Tibial nerve (tissue), 4 donors: ENCODE measurements at places on chromosomes 11 and 22. TPM values are rescaled to one million over a fixed set of nuclear protein-coding genes. Genes with fewer than 3 reads are reported as not detected.

DNA sequence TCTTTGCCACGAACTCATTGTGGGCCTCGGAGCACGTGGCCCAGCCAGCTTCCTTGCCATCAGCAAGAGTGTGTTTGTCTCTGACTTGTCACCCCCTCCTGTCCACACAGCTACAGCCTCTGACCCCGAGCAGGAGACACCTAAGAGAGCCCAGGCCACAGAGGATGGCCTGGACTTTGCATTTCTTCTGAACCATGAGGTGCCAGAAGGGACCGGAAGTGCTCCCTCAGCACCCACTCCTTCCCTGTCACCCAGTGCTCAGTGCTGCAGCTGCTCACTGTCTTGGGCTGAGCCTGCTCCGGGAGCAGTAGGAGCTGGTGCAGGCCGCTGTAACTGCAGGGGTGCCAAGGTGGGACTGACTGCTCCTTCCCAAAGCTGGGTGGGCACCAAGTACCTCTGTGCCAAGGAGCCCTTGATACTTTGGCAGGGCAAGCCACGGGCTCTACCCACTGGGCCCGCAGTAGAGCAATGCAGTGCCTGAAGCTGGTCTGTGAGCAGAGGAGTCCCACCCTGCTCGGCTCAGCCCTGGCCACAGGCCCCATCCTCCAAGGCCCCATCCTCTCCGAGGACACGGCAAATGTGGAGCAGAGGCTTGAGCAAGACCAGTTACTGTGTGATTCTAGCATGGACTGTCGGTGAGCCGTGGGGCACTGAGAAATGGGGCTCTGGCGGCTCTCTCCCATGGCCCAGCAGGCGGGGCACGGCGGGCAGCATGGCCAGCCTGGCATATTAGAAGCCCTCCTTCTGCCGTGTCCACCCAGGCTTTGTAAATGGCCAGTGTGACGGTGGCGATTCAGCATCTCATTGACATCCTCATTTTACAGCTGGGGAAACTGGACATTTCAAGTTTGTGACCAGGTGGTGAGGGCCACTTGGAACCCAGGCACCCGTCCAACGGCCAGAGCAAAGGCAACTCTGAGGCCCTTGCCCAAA is 6.3 kb downstream of the GRK2 start:
- peaks cover 4% of the 10 kb centered on the region for H3K36me3 ChIP-seq
- H3K27me3 ChIP-seq: no peaks in the 10 kb centered on the region
- DNase-seq: peak; percentile 11
- H3K27ac ChIP-seq: peak overlapping the region; percentile 98
- no peak overlapping the region for H3K4me3 ChIP-seq
- H3K4me1 ChIP-seq: peaks cover 100% of the 10 kb centered on the region

DNA sequence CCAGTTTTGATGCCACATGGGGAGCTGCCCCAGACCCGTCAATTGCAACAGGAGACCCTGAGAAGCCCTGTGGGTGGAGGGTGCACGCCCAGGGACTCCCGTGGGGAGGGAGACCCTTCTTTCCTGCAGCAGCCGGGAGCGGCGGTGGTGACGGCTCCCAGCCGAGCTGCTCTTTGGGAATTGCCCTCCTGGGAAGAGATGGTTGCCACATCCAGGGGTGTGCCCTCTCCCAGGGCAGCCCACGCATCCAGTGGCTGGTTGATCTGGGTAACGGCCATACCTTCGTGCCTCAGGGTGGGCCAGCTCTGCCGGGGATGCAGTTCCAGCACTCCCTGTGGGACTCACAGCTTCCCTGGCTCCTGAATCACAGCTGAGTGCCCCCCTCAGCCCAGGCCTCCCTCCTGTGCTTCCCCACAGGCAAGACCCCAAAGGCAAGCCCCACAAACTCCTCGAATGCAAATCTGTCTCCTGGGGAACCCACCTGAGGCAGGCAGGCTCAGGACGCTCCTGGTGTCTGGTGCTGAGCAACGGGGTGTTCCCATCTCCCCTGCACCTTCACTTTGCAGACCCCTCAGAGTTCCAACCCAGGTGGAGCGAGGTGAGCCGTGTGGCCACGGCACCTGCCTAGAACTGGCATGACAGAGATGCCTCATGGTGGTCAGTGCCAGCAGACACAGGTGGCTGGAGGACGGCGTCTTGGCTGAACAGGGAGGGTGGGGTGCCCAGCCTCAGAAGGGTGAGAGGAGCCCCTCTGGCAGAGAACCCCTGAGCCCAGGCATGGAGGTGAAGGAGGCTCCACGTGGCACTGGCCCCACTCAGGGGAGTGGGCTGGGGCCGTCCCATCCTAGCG is 1027.4 kb downstream of the BRD1 start:
- no peaks in the 10 kb centered on the region for H3K36me3 ChIP-seq
- no peaks in the 10 kb centered on the region for H3K4me1 ChIP-seq
- H3K27ac ChIP-seq: no peak overlapping the region
- no peak overlapping the region for H3K4me3 ChIP-seq

- no peak for DNase-seq
- H3K4me1 ChIP-seq: peaks cover 31% of the 10 kb centered on the region
- H3K27me3 ChIP-seq: peaks cover 19% of the 10 kb centered on the region
- no peaks in the 10 kb centered on the region for H3K36me3 ChIP-seq
- no peak within 1 kb of the TSS for H3K27ac ChIP-seq
Observed at GRCh38 chr22:40679249-40679963, at the start of gene MCHR1. TSS of gene MCHR1 (plus strand) at chr22:40679484. CDS start at chr22:40679653, 169 bp downstream.

CATSPERZ gene
- total RNA-seq: not detected

- DNase-seq: peak; percentile 29
- H3K36me3 ChIP-seq: no peaks in the 10 kb centered on the region
- no peaks in the 10 kb centered on the region for H3K27me3 ChIP-seq
- peak overlapping the region; percentile 88 for H3K27ac ChIP-seq
Observed at GRCh38 chr11:46119352-46120216, 1.7 kb downstream of the PHF21A start.

- DNase-seq: no peak
- H3K4me1 ChIP-seq: peaks cover 23% of the 10 kb centered on the region
- no peaks in the 10 kb centered on the region for H3K36me3 ChIP-seq
- H3K4me3 ChIP-seq: no peak overlapping the region
- peak overlapping the region; percentile 28 for H3K27ac ChIP-seq
- H3K27me3 ChIP-seq: no peaks in the 10 kb centered on the region
Observed at GRCh38 chr11:45930031-45930794, 7.8 kb downstream of the LARGE2 start.

DDB1 gene
- 100 TPM for total RNA-seq

MOGAT2 gene
- not detected for total RNA-seq

- H3K36me3 ChIP-seq: no peaks in the 10 kb centered on the region
- H3K4me3 ChIP-seq: no peak overlapping the region
- no peaks in the 10 kb centered on the region for H3K4me1 ChIP-seq
- no peak overlapping the region for H3K27ac ChIP-seq
- DNase-seq: no peak
Observed at GRCh38 chr11:122743097-122743741, 87.7 kb downstream of the UBASH3B start.

DNA sequence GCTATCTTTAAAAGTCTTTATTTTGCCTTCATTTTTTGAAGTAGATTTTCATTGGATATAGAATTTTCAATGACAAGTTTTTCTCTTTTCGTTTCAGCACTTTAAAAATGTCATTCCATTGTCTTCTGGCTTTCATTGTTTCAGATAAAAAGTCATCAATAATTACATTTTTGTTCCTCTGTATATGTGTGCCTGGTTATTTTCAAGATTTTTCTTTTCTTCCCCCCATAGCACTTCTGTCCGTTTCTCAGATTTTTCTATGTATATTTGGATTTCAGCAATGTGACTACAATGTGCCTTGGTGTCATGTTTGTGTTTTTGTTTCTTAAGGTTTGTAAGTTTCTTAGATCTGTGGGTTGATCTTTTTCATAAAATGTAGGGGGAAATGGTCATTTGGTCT is 66.3 kb upstream of the HSD17B12 start:
- H3K27me3 ChIP-seq: no peaks in the 10 kb centered on the region
- H3K4me1 ChIP-seq: no peaks in the 10 kb centered on the region

SPTBN2 gene
- total RNA-seq: 3.1 TPM
